Activated T-cell treated with anti-CD3 and anti-CD28 coated beads for 24 hours (primary cell): ENCODE measurements at places on chromosomes 3 and 15.

GRCh38 chr3:159074756-159075701 is 273.2 kb downstream of the MFSD1 start:
- no peak for DNase-seq

- DNase-seq: no peak
Observed at GRCh38 chr3:10547413-10547812, 42.0 kb upstream of the ATP2B2 start.

DNA sequence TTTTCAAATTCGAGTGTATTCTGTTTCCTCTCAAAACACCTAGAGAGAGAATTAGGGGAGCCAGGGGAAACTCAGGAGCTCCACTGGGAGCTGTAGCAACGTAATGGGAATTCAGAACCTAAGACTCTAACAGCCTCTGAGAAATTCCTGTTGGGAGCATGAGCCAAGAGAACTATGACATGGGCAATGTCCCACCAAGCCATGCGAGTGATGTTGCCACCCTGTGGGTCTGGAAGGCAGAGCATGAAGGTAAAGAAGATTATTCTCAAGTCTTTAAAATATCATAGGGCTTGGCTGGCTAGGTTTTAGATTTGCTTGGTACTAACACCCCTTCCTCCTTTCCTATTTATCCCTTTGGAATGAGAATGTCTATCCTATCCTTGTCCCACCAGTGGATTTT is 392.6 kb upstream of the ADAMTS9 start:
- DNase-seq: no peak

GRCh38 chr3:44529927-44530326 is 25.1 kb upstream of the ZKSCAN7 start:
- DNase-seq: no peak

DNA sequence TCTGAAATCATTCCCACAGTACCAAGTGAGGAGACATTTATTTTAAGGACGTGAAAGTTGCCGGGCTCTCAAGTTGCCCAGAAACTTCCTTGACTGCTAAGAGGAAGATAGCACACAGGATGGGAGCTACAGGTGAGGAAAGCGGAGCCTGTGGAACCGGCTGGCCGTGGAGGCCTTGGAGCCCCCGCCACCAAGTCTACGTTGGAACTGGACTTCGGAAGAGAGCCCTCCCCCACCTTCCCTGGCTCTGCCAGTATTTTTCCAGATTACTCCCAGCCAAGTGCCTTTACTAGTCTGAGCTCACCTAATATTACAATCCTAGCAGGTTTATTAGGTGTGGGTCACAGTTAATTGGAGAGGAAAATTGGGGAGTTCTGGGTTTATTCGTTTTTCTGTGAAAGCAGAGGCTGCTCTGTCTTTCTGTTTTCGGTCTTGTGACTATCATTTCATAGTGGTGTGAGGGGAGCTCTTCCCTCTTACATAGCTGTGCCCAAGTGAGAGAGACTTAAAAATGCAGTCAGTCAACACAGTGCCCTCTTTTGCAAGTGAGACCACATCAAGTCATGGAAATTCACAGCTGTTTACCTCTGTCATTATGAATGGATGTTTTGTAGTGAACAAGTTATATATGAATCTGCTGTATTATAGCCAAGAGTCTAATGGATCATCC is 6.8 kb downstream of the BOC start:
- DNase-seq: no peak

GRCh38 chr3:154430014-154430413 is at the start of gene GPR149:
Gene GPR149 (minus strand): TSS chr3:154430190. CDS start chr3:154429615, 575 bp downstream.
- DNase-seq: no peak

DNA sequence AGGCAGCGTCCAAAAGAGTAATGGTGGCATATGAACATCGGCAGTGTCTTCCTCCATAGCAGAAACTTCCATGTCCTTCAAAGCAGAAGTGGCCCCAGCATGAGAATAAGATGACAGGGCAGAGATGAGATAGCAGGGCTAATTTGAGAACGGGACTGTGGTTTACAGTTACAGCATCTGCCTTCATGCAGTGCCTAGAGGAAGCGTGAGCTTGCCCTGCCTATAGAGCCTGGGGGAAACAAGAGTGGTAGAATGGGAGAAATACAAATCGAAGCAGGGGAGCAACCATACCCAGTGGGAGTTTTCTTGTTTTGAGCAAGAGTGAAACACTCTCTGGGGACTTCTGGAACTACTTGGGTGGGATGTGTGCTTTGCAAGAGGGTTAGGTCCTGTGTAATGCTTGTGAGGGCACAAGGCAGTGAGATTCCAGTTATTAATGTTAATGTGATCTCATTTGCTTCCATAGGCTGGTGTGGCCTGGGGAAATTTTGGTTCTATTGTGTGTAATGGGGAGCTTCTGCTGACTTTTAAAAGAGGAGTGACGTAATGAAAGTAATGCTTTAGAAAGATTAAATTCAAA is 616.9 kb downstream of the ZIC1 start:
- DNase-seq: no peak

DNA sequence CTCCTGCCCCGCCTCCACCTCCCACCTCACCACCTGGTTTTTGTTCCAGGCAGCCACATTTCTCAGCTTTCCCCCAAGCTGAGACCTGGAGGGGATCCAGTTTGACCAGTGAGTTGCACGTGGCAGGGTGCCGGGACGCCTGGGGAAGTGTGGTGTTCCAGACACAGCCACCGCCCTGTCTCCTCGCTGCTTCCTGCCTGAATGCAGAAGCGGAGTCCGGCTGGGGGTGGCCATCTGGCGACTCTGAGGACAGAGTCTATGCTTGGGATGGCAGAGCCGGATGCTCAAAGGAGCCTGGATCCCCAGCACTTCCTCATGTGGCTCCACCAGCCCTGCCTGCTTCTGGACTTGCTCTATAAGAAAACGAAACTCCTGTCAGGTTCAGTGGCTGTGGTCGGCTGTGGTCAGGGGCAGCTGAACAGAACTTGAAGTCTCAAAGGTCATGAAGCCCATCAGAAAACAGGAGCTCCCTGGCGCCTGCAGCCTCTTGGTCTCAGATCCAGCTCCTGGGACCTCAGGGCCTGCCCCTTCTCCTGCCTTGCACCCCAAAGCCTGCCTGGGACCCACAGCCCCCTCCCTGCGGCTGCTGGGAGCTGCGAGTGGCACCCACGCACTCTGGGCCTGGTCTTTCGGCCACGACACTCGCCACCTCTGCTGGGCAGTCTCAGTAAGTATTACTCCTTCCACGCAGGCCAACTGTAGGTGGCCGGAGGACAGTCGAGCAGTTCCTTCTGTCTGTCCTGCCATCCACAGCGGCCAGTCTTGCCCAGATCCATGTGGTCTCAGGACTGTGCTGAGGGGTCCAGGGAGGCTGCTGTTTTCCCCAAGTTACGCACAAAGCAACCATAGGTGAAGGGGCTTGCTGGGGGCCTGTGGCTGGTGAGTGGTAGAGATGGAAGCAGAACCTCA is 112.8 kb upstream of the MEF2A start:
- DNase-seq: no peak

DNA sequence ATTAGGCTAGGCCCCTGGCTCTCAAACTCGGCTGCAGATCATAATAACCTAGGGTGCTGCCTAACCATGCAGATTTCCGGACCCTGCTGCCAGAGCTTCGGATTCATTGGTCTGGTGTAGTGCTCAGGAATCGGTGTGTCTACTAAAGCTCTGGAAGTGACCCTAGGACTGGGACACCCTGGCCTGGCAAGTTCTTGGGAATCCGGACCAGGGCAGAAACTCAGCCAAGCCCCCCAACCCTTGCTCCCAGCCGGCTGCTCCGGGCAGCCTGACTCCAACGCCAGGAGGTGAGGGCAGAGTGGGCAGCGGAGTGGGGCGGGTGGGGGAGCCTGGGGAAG is 23.0 kb downstream of the IGDCC3 start:
- DNase-seq: no peak

DNA sequence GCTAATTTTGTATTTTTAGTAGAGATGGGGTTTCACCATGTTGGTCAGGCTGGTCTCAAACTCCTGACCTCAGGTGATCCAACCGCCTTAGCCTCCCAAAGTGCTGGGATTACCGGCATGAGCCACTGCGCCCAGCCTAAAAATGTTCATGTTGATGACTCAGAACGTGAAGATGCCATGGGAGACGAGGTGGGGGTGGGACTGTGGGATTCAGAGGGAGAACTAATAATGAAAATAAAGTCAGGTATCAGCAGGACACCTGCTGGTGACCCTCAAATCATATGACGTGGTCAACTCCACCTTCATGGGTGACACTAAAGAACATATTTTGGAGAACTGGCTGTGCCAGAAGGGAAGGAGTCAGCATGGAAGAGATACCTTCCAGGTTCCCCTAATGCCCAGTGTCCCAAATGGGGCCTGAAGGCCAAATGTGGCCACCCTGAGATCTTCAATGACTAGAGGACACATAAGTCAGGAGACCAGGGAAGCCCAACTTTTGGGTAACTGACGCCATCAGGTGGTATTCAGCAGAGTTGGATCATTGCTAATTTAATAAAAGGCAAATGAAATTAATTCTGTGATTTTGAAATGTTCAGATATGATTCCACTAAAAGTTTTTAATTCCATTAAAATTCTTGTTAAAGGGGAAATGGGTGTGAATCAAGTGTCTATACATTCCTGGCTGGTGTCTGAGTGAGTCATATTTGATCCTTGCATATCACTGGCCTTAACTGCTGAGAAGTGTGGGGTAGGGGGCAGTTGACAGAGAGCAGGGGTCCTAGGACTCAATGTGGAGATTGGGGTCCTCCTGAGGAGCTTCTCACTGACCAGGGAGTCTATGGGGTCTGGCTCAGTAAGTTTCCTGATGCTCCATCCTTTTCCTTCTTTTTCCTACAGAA is 88.6 kb upstream of the GSK3B start:
- no peak for DNase-seq

DNA sequence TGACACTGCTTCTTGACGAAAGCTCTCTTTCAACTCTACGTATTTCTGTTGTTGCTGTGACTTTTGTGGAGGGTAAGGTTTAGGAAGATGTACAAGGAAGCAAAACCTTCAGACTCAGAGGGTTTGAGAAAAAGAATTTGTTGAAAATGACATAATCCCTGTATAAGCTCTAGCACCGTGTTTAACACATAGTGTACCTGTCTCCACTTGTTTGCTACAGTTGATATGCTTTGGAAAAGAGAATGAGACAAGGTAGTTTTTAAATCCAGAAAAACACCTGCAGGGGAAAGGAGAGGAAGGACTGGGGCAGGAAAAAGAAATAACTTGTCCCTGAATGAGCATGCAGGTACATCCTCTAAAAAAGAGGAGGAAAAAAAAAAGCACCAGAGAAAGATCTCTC is 29.6 kb upstream of the CP start:
- DNase-seq: no peak

DNA sequence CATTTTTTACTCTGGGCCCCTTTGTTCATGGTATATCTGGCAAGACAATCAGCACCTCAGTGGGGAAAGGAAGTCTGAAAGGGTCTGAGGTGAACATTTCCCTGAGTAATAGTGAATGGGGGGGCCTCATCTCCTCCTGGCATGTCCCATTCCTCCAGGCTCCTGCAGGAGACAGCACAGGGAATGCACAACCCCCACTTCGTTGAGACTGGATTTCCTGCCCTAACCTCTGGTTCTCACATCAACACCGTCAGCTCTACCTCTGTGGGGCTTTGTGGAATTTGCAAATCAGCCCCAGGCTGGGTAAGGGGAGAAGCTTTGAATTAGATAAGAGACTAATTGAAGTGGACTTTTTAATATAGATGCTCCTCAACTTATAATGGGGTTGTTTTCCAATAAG is 168.3 kb upstream of the TRIM42 start:
- DNase-seq: no peak

DNA sequence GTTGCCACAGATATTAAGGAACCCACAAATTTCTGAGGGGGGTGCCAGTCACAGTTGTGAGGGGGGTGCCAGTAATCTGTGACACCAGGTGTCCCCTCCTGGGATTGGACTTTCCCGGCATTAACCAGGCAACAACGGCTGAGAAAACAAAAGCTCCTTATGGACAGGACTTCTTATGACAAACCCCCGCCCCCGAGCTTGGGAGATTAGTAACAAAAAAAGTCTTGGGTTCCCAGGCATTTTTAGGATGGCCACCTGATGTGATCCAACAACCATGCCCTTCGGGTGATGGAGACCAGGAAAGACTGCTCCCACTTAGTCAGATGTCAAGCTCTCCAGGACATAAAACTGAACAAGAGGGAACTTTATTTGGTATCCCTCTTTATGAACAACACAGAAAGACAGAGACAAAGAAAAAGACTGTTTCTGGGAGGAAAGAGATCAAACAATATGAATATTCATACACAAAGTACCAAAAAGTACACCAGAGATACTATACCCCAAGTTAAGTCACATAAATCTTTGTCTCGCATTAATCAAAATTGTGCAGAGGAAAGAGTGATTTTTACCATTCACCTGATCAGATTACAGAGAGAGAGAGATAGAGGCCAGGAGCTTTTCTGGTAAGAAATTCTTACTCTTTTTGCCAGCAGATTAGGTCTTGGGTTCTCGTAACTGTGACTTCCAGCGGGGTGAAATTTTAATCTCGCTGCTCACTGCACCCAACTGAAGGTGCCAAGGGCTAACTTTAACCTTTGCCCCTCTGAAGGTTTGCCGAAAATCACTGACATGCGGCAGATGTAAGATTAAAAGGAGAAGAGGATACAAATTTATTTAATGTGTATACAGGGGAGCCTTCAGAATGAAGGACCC is 61.6 kb downstream of the OSTN start:
- DNase-seq: no peak

GRCh38 chr3:186054792-186055352 is 54.0 kb downstream of the ETV5 start:
- no peak for DNase-seq

DNA sequence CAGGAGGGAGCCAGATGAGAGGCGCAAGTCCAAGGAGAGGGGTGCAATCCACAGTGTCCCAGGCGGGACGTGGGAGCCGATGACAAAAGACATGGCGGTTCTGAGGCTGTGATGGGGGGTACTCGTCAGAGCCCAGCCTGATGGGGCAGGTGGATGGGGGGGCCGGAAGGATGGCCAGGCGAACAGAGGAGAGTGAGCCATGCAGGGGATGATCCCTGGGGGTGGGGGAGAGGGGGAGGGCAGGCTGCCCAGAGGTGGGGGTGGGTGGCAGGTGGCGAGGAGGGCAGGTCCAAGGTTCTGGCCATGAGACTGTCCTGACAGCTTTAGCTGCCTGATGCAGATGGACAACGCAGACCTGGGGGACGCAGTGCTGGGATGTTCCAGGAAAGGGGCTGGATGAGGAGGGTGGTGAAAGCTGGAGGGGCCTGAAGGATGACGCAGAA is 8.9 kb upstream of the CSPG4 start:
- no peak for DNase-seq

- DNase-seq: no peak
Observed at GRCh38 chr15:101171954-101172353, 79.9 kb downstream of the CHSY1 start.

GRCh38 chr3:190541560-190541959 is 27.7 kb downstream of the IL1RAP start:
- no peak for DNase-seq

GRCh38 chr3:189166321-189166720 is 5.5 kb upstream of the TPRG1 start:
- DNase-seq: no peak

DNA sequence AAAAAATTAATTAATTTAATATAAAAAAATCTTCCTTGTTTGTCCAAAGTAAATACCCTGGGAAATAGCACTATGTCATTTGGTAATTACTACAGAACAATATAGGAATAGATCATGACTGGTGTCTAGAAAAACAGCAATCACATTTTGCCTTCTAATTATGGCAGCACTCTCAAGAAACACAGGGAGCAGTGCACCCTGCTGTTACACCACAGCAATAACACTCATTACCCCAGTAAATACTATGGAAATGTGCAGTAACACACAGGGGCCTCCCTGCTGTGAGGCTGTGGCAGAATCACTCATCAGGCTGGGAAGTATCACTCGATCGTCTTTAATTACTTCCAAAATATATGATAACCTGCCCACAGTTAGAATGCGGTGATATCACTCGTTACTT is 646.0 kb downstream of the TUSC7 start:
- no peak for DNase-seq

- DNase-seq: no peak
Observed at GRCh38 chr15:66803182-66803729, 101.2 kb downstream of the SMAD6 start.
